ENCODE measurements at places on chromosomes 4 and X. TPM values are rescaled to one million over a fixed set of nuclear protein-coding genes. Genes with fewer than 3 reads are reported as not detected.

Gene FAM9A
- total RNA-seq = not detected

Gene CCDC110
- total RNA-seq = under 0.01 TPM

Gene NLRP2B
- not detected for total RNA-seq

Gene CSAG1
- not detected for total RNA-seq

Gene DCAF4L1
- total RNA-seq = 0.26 TPM

Gene STBD1
- total RNA-seq = 10.0 TPM

Gene BEX4
- total RNA-seq = 10.3 TPM

Gene ATP11C
- total RNA-seq = 10.0 TPM

Gene ELMOD2
- total RNA-seq = 19.2 TPM

Gene CCDC160
- total RNA-seq = not detected

Gene SHROOM2
- total RNA-seq = 2.4 TPM

Gene MAGEA8
- total RNA-seq = not detected

Gene MTTP
- 0.38 TPM for total RNA-seq

Gene MID2
- total RNA-seq = 28.8 TPM

Gene MTNR1A
- 0.38 TPM for total RNA-seq

Data from bronchial epithelial cell (primary cell).